ENCODE measurements at places on chromosomes 1 and 21.

- no peak for DNase-seq
Observed at GRCh38 chr1:51139474-51139873, 37.4 kb downstream of the C1orf185 start.

- no peak for DNase-seq
Observed at GRCh38 chr1:203756036-203756435, 8.9 kb upstream of the LAX1 start.

DNA sequence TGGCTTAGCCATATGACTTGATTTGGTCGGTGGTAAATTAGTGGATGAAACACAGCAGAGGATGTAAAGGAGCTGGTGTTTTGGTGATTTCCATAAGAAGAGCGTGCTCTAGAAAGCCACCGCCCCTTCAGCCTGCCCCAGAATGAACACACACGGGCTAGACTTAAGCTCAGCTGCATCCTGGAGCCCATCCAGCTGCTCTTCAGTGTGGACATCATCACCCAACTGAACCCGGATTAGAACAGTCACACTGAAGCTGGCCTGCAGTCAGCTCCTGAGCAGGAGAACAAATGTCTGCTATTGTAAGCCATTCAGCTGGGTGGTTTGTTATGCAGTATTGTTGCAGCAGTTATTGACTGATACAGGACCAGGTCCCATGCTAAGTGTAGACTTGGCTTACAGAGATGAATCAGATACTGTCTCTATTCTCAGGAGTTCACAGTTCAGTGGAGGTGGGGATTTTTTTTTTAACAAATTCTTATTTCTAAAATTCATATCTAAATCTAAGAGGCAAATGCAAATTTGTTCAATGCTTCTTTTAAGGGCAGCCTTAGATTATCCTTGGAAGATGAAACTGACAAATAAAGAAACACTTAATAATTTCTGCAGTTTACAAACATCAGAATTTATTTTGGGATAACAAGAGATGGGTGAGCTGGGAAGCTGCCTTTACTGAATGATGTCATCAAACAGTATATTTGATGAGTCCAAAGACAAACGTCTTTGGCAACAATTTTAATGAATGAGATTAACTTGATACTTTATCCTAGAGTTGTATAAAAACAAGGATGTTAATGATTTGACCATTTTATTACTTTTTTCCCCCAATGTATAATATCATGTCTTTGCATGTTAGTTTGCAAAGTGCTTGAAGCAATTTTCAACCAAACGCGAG is 251.2 kb downstream of the TRABD2B start:
- DNase-seq, result no peak

GRCh38 chr1:17393230-17393629 is 21.2 kb downstream of the PADI6 start:
- no peak for DNase-seq

GRCh38 chr21:34992736-34993398 is 56.2 kb downstream of the RUNX1 start:
- no peak for DNase-seq

DNA sequence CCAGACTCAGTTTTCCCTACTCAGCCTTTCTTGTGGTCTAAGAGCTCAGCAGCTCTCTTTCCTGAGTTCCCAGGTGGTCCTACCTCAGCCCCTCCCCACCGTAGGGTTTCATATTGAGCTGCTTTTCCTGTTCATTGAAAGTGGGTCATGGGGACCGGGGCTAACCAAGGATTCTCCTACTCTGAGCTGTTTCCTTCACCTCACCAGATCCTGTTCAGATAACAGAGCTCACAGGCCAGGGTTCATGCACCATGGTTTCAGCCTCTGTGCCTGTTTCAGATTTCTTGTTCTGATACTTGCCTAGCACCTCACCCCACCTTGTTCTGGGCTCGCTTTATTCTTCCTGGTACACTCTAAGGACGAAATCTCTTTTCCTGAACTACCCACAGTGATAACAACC is 8.5 kb downstream of the UBQLN4 start:
- DNase-seq, result no peak

- no peak for DNase-seq
Observed at GRCh38 chr1:102799496-102799895, 308.8 kb downstream of the COL11A1 start.
